Hematopoietic multipotent progenitor cell treated with erythropoietin and hydrocortisone succinate and interleukin-3 and kit ligand, for 15 days (in vitro differentiated cells): ENCODE measurements at places on chromosomes 13 and 19.
A peak's percentile ranks its signal among the peaks of the same experiment; 100 is the strongest.

DNA sequence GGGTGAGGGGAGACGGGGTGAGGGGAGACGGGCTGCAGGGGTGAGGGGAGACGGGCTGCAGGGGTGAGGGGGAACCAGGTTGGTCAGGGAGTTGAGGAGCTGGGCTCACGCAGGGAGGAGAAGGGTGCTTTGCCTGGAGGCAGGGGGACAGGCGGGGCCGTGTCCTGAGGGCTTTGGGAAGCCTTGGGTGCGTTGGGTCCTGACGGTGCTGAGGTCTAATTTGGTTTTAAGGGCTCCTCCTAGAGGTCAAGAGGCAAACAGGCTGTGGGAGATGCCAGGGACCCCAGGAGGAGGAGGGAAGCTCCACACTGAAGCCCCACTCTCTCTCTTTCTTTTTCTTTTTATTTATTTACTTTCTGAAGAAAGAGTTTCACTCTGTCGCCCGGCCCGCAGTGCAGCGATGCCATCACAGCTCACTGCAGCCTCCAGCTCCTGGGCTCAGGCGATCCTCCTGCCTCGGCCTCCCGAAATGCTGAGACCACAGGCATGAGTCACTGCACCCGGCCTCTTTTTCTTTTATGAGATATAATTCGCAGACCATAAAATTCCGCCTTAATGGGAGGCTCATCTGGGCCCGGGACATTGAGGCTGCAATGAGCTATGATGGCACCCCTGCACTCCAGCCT lies 9.3 kb upstream of the MISP start:
- no peak for DNase-seq

DNA sequence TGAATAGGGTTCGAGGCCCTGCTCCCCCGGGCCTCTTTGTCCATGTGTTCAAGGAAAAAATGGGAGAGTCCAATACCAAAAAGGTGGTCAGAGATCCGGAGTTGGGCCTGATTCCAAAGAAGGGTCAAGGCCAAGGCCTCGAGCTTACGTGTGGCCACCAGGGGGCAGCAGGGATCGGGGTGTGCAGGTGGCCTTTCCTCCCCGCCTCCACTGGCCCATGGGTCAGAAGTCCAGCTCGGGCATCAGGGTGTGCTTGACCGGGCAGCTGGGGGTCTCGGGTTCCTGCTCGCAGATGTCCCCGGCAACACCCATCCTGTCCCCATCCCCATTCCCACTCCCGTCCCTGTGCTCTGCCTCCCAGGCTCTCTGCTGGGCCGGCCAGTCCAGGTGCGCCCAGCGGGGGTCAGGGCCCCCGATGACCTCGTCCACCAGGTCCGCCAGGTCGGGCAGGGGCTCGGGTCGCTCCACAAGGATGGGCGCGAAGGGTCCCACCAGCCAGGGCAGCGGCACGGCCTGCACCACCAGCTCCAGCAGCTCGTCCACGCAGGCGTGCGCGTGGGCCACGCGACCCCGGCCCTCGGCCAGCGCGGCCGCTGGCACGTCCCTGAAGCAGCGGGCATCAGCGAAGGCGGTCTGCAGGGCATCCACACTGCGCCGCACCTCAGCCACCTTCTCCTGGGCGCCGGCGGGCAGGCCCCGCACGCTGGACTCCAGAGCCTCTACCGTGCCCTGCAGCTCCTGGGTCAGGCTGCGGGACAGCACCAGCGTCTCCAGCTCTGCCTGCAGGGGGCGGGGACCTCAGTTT lies 5.2 kb upstream of the PLIN4 start:
- DNase-seq: peak; percentile 55

DNA sequence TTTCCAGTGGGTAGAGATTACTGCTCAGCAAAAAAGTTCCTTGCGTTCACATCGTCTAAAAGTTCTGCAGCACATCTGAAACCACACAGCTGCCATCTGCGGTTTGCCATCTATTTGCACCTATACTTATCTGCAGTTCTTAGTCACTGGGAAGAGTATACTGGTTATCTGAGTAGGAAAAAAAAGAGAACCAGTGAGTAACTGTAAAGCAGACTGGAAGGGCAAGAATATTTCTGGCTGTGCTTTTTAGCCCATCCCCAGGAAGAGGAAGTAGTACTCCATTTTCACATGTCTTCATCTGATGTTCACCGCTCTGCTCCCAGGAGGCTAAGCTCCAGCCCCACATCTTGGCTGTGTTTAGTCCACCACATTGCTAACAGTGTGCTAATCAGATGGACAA lies 35.6 kb downstream of the EFNB2 start:
- DNase-seq: no peak

DNA sequence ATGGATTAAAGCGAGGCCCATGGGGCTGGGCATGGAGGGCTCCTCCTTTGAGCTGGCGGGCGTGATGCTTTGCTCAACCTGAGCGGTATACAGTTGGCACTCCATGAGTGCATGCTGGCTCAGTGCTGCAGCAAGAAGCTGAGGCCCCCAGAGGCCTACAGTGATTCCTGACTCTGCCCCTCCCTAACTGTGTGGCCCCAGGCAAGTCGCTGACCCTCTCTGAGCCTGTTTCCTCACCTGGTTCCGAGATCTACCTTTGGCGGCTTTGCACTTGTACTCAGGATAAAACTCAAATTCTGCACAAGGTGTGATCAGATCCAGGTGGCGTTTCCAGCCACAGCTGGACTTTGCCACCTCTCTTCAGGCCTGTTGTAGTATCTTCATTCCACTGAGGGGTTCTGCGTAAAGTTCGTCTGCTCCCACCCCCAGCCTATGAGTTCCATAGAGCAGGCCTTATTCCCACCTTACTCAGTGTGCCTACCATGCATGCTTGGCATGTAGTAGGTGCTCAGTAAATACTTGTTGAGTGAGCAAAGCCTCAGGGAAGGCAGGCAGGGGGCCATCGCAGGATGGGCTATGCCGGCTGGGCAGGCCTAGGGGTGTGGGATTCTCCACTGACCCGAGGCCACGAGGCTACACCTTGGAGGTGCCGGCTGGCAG lies 7.9 kb downstream of the LRP3 start:
- DNase-seq: no peak

DNA sequence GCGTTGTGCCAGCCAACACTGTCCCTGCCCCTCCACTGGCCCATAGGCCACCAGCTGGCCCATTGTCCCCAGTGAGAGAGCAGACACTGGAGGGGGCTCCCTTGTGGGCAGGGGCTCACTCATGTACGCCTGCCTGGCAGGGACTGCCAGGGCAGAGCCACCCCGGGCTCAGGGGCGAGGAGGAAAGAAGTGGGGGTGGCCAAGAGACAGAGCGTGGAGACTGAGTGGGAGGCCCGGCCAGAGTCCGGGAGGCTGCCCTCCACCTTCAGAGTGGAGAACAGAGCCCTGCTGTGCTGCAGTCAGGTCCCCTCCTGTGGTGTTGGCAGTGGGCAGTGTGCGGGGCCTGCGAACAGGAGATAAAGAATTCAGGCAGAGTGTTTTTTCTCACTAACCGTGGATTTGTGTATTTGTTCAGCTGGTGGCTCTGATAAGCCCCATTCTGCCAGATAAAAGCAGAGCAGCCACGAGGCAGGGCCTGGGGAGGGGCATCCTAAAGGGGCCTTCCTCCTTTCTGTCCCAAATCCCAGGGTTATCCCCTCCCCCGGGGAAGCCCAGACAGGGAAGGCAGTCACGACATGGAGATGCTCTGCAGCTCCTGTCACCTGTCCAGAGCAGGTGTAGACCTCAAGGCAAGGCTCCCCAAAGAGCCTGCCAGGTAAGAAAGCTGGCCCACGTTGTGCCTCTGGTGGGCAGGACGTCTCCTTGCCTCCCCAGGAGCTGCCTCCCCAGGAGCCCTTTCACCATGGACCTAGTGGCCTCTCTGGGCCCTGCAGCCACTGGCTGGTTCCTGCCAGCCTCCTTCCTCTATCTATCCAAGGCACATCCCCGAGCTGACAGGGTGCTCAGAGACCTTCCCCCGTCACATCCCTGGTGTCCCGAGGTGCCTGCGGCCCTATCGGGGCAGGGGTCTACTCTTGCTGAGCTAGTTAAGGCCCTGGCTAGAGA lies 33.0 kb downstream of the LYL1 start:
- DNase-seq: peak; percentile 96

GRCh38 chr19:844546-844971 lies 3.8 kb downstream of the PRTN3 start:
- DNase-seq: no peak
